Kidney glomerular epithelial cell (primary cell): ENCODE measurements at places on chromosomes 12 and 14.

DNA sequence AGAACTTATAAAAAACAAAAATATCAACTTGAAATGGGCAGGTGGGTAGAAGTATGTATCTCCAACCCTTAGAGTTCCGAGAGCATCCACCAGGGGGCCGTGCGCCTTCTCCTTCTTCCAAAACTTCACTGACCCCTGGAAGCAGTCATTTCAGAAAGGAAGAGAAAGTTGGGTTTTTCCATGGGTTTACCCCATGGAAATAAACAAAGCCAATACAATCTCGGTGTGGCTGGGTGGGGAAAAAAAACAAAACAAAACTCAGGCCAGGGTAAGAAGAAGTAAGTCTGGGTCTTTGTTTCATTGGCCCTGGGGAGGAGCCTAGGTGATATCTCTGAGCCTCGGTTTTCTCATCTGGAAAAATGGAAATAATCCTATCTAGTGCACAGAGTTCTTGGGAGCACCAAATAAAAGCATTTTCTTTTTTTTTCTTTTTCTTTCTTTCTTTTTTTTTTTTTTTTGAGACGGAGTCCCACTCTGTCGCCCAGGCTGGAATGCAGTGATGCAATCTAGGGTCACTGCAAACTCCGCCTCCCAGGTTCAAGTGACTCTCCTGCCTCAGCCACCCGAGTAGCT is 33.6 kb upstream of the HNF1A start:
- peak; percentile 28 for DNase-seq

GRCh38 chr12:119391673-119392072 is 57.1 kb downstream of the CCDC60 start:
- DNase-seq, result no peak

DNA sequence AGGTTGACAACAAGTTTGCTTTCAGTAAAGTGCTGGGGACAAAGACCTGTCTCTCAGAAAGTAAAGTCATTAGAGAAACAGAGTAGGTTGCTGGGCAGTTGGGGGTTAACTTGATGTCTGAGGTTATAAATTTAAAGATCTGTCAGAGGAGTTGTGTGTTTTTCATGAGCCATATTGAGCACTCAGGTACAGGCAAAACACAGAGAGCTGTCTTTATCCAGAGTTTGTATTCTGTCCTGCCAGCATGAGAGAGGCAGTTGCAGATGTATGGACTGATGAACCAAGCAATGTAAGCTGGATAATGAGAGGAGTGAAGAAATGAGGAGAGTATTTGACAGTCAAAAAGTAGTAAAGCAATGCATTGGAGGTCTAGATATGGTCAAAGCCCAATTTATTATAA is 156.7 kb downstream of the SLC41A2 start:
- no peak for DNase-seq

DNA sequence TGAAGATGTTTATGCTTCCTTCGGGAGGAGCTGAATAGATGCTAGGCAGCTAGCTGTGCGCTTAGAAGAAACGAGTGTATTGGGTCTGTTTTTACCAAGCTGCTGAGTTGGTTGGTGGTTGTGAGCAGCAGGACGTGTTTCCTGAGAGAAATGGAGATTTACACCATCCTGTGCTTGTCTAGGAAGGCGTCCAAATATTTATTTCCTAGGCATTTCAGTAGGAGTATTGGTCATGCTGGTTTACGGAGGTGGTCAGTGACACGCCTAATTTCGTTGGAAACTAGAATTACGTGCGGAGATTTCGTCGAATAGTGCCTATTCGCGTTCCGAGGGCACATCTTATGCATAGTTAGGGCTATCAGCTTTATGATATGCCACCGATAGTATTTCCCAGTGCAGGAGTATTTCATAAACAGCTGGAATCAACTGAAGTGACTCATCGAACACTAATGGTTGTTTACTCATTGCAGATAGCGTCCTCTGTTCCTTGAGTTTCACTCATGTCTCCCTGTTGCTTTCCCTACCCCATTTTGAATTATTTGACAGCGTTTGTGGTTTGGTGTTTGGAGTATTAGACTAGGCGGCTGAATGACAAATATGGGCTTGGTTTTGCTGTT is 780 bp downstream of the TBC1D15 start:
- DNase-seq, result peak; percentile 72

DNA sequence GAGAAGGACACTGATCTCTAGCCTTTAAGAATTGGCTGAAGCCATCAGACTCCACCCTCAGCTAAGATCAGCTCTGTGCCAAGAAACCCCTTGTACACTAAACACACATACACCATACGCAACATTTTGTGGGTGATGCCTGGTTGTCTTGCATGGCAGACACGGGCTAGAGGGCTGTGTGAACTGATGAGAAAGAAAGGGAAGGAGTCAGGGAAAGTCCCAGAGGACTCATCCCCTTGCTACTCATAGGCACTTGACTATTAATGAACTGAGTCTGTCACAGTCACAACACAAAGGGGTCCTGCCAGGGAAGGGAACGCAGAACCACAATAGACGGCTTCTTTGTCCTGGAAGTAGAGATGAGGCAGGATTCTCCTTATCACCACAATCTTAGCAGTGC is 80.8 kb downstream of the EMP1 start:
- DNase-seq, result no peak

- DNase-seq, result no peak
These were observed 20.6 kb downstream of the RERG start for GRCh38 chr12:15200641-15201040.

- DNase-seq, result no peak
These were observed 29.0 kb downstream of the SLC6A12 start for GRCh38 chr12:184811-185575.

GRCh38 chr12:57280211-57281062 is 29.4 kb upstream of the STAC3 start:
- peak; percentile 98 for DNase-seq

GRCh38 chr12:103207936-103208335 is 250.5 kb downstream of the ASCL1 start:
- DNase-seq, result no peak

GRCh38 chr14:84686550-84686949 is 843.4 kb upstream of the FLRT2 start:
- peak; percentile 1 for DNase-seq

GRCh38 chr12:15708396-15709076 is 80.7 kb downstream of the EPS8 start:
- DNase-seq, result no peak

GRCh38 chr12:674272-674781 is 11.1 kb upstream of the NINJ2 start:
- DNase-seq, result no peak

DNA sequence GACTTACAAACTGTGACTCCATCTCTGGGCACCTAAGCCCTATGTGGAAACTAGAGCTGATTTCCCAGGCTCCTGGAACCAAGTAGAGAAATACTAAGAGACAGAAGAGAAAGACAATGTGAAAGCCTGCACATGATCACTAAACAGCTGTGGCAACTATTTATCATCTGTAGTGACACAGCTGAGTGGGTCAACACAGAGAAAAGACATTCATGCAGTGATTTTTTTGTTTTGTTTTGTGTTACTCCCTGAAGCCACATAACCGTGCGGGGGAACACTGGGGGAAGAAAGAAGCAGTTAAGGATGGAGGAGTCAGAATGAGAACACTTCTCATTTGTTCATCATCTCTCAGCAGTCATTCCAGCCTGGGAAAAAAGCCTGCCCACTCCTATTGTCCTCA is 1.5 kb downstream of the PRR4 start:
- peak; percentile 34 for DNase-seq

GRCh38 chr12:67431411-67432020 is 162.4 kb downstream of the CAND1 start:
- no peak for DNase-seq

DNA sequence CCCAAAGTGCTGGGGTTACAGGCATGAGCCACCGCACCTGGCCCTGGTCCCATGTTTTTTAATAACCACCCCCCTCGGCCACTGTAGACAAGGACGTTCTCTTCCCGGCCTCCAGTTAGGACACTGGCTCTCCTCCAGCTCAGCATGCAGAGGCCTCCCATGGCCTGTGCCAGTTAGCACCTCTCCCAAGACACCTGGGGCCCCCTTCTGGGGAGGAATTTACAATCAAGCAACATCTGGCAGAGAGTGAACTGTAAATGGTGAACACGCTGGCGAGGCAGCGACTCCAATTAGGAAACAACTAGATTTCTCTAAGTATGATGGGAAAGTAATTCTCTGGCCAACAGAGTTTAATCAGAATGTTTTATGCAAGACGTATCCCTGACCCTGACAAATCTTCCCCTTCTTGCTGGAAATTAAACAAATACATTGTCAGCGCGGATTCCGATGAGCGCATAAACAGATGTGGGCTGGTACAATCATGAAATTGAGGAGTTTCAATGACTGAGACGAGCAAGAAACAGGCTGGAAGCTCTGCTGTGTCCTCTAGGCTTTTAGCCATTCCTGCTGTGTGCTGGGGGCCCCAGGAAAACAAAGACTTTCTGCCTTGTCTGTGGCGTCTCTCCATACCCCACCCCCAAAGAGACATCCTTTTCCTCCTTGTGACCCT is 61.7 kb upstream of the DLK1 start:
- no peak for DNase-seq
